ENCODE measurements at places on chromosomes 13 and 19.

- peak; percentile 69 for DNase-seq
These were observed 6.4 kb upstream of the DMWD start for GRCh38 chr19:45798995-45799517.

GRCh38 chr13:77619655-77620054, 77.8 kb upstream of the SLAIN1 start:
- no peak for DNase-seq

GRCh38 chr13:85166891-85167290, 632.3 kb downstream of the SLITRK6 start:
- DNase-seq, result no peak

GRCh38 chr13:42099962-42100675, 51.7 kb downstream of the DGKH start:
- DNase-seq, result no peak

- DNase-seq, result no peak
These were observed 7.1 kb upstream of the ZNF536 start for GRCh38 chr19:30364866-30365800.

GRCh38 chr19:38013913-38014580, 107.0 kb downstream of the SIPA1L3 start:
- DNase-seq, result no peak

GRCh38 chr13:77009011-77009410, 17.1 kb downstream of the CLN5 start:
- DNase-seq, result no peak

GRCh38 chr13:98959786-98960605, 17.9 kb downstream of the DOCK9 start:
- no peak for DNase-seq

DNA sequence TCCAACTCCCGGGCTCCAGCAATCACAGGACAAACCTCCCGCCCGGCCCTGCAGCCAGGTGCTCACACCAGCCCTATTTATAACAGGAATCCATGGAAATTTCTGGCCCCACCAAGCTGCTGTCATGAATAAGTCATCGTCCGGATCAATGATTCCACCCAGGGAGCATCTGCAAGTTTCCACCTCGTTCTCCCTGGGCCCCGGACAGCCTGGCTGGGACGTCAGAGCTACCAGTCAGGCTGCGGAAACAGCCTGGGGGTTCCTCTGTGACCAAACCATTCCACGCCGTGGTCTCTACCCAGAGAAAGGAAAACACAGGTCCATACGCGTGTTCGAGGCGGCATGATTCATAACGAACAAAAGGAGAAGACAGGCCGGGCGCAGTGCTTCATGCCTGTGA, 20.7 kb upstream of the PTBP1 start:
- DNase-seq, result no peak

DNA sequence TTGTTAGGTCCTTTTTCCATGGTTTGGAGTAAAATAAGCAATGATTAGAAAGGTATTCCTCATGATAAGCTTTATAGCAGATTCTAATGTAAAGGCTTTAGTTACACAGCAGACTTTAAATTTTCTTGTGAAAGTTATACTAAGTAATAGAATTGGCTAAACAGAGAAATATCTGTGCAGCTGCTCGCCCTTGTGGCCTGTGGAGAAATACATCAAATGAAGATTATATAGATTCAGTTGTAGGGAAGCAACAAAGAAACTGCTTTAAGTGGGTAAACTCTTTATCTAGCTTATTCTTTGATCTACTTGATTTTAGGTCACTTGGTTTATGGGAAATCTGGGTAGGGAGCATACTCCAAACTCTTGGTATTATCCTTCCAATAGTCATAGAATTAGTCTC, 1269.7 kb upstream of the SPRY2 start:
- no peak for DNase-seq

DNA sequence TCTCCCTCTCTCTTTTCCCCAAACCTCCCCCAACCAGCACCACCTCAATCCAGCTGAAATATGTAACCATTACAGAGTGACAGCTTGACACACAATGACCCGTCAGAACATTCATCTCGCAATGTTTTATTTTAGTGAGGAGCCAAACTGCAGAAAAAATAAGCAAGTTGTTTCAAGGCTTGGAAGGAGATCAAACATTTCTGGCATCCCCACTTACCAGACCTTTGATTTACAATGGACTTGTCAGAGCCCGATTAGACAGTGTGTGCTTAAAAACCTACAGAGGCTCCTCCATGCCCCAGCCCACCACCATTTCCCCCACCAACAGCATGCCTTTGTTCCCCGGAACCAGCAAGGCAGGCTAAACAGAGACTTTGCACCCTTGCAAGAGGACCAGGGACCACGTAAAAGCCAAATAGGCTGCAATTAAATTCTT, 382.8 kb upstream of the ZNF507 start:
- no peak for DNase-seq

DNA sequence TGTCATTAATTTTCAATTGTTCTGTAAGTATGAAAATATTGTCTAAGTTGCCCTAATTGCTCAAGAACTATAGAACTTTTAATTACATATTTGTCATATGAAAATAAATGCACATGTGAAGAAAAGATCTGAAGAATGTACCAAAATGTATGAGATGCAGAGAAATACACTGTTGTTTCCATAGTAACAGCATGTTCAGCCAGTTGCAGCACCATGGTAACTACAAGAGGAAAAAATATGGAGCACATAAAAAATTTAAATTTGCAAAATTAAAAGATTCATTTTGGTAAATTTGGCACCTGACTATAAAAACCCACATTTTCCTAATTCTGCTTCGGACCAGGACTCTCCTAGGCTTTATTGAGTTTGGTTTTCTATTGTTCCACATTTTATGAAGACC, 1170.0 kb upstream of the MIR17HG start:
- DNase-seq, result no peak

- peak; percentile 95 for DNase-seq
These were observed 10.7 kb downstream of the SPACA6 start for GRCh38 chr19:51703575-51704515.

DNA sequence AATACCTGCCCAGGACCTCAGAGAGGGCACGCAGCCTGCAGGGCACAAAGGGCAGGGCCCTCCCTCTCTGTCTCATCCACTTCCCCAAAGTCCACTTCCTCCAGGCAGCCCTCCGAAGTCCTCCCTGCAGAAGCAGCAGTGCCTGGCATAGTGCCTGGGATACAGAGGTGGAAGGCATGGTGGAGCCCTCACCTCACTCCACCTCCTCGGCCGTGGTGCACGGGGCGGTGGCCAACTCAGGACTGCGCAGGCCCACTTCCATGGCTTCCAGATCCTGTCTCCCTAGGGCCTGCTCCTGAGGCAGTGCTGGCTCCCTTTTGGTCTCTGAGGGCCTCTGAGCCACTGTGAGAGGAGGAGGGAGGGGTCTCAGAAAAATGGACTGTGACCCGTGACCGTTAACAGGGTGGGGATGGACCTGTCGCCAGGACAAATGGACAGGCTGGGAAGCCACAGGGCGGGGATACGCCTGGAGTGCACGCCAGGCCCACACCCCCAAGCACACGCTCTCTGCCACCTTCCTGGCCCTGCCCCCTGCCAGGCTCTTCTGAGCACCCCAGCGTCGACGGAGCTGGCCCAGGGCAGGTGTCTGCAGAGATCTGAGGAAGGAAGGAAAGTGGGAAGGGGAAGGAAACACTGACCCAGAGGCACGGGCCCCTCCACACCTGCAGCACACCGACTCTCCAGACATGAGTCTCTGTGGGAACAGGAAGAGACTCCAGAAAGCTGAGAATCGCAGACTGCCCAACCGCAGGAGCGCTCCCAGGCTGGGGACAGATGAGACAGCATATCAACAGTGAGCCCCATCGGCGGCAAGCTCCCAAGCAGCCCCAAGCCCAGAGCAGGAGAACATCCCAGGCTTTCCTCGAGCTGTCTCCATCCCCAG, 8.4 kb downstream of the REXO1 start:
- DNase-seq, result no peak

DNA sequence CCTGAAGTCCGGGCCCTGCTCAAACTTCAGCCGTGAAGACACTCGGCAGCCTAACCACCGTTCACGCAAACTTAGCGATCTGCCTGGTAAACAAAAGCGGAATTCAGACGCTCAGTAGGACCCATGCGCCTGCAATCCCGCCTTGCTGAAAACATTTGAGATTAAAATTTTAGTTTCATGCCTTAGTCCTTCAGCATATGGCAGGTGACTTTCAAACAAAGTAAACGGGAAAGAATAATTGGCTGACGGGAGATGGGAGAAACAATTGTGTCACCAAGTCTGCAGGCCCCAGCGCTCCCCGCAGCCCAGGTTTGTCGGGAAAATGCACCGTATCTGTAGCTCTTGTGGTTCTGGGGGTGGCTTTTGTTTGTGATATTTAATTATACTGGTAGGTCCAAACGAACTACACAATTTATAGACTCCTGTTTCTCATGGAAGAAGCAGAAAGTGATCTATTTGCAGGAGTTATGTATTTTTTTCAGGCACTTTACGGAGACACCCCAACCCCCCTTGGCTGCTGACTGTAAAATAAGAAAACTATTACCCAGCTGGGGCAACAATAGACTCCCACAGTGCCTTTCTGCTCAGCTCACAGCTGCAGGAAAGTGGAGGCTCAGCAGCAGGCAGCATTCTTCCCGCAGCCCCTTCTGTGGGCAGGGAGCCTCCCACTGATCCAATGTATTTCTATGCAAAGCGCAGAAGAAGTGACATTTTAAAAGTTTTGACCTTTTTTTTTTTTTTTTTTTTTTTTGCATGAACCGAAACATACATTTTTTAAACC, 94.8 kb downstream of the SOX1 start:
- DNase-seq, result no peak

GRCh38 chr13:100349594-100349993, 239.0 kb downstream of the GGACT start:
- DNase-seq, result no peak

DNA sequence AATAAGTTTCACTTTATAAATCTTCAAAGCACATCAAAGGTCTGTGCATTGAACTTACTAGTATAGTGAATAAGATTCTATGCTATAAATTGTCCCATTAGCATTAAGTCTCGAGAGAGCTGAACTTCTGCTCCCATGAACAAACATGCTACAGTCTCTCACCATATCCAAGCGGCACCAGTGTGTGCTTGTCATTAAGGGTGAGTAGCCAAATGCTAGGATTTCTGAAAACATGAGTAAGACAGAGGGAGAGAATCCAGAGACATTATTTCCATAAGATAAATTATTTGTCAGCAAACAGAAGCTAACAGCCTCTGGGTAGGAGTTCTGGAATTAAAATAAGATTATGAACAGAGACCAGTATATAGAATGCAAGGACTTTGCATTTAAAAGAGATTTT, 2882.5 kb downstream of the PCDH9 start:
- no peak for DNase-seq

DNA sequence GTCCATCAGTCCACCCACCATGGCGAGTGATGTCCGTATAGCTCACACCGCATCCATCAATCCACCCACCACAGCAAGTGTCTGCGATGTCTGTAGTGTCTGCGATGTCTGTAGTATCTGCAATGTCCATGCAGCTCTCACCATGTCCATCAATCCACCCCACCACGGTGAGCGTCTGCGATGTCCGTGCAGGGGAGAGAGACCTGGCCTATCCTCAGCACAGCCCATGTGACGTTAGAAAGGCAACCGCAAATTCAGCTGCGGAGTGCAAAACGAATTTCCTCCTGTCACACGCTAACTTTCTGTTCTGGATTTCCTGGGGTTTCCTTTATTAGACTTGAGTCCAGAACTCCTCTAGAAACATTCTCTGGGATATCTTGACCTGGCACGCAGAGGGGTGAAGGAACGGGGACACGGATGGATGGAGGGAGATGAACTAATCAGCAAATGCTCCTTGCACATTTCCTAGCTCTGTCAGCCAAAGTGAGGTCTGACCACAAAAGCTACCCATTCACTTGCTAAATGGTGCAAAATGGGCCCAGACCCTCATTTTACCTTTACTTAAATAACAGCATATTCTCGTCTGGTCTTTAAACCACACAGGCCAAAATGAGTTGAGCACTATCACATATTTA, 18.3 kb downstream of the RASA3 start:
- DNase-seq, result no peak

DNA sequence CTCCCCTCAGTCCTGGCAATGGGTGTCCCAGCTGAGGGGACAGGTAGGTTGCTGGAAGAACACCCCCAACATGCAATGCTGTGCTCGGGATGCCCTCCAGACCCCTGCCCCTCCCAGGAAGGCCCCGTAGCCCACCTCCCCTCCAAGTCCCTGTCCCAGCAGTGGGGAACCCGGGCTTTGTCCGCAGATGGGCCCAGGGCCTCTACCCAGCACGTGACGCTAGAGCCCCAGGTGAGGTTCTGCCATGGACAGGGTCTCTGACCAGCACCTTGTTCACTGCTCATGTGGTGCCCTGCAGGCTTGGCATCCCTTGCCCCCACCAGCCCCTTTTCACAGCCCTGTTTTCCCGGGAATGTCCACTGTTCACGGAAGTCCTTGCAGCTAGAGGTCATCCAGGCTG, 220.0 kb upstream of the SGCG start:
- DNase-seq, result no peak

GRCh38 chr19:47704024-47704423, 9.2 kb upstream of the EHD2 start:
- DNase-seq, result no peak

GRCh38 chr19:46303322-46303690, 6.5 kb downstream of the HIF3A start:
- DNase-seq, result no peak

DNA sequence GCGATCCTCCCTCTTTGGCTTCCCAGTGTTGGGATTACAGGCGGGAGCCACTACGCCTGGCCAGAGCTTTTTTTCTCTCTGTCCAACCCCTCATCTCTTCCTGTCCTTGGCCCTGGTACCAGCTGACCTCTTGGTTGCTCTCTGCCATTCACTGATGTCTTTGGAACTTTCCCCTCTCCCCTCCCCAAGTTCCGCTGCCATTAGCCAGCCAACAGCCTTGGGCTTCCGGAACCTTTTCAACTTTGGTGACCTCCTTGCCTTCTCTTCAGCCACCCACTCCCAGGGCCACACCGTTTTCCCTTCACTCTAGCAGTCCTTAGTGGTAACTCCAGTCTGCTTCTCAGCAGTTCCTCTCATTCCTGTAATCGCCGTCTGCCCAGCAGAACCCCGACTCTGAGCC, 4.3 kb downstream of the WTIP start:
- DNase-seq, result no peak

- DNase-seq, result no peak
These were observed 7.5 kb upstream of the LRP3 start for GRCh38 chr19:33186431-33187182.

GRCh38 chr13:23980160-23980551, 82.9 kb upstream of the C1QTNF9B start:
- peak; percentile 90 for DNase-seq

DNA sequence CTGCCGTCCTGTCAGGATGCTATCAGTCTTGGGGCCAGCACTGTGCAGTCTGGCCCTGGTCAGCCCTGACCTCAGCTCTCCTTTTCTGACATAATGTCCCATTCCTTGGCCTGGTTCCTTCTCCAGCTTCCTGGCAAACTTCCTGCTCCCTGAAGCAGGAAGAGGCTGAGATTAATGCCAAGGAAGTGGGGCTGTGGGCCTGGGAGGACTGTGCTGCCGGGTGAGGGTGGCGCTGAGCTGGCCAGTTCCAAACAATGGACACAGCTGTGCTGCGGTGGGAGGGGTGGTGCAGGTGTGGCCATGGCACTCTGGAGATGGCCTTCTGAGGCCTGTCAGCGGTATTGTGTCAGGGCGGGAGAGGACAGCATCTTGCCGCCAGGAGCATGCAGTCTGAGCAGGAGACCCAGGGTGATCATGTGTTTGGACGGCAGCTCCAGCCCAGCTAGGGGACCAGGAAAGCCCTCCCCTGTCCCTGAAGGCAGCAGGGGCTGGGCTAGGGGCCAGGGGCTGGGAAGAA, 30.9 kb downstream of the TUBA3C start:
- DNase-seq, result no peak
